ENCODE measurements at places on chromosomes 7 and 10. TPM values are rescaled to one million over a fixed set of nuclear protein-coding genes. Genes with fewer than 3 reads are reported as not detected.

The RAB19 gene
- 2.4 TPM for total RNA-seq

- no peaks in the 10 kb centered on the region for H3K27me3 ChIP-seq
- no peak overlapping the region for H3K4me3 ChIP-seq
- H3K36me3 ChIP-seq, result peaks cover 11% of the 10 kb centered on the region
- no peak overlapping the region for H3K27ac ChIP-seq
- DNase-seq, result no peak
- no peaks in the 10 kb centered on the region for H3K4me1 ChIP-seq
Measured at GRCh38 chr10:42149722-42150427, 488.5 kb downstream of the ZNF33B start.

The FAM237B gene
- total RNA-seq, result not detected

The MBL2 gene
- total RNA-seq, result not detected

DNA sequence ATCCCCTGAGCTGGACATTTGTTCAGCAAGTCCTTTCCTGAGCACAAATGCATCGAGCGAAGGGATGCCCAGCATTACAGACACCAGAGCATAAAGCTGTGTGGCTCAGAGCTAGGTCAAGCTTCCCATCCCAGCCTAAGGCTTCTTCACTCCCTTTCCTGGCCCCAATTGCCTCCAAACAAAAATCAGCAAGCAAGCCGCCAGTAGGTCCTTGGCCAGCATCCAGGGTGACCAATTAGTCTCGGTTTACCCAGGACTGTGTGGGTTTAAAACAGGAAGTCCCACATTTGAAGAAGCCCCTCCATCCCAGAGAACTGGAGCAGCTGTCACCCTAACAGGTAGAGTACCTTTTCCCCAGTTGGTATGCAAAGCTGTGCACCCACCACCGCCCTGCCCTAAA lies 51.2 kb downstream of the PRKAG2 start:
- peak overlapping the region; percentile 12 for H3K27ac ChIP-seq
- H3K4me3 ChIP-seq, result no peak overlapping the region
- H3K36me3 ChIP-seq, result peaks cover 5% of the 10 kb centered on the region

GRCh38 chr7:130401578-130401977 lies 21.3 kb downstream of the CPA1 start:
- no peak overlapping the region for H3K4me3 ChIP-seq
- H3K27ac ChIP-seq, result no peak overlapping the region
- no peak for DNase-seq
- H3K4me1 ChIP-seq, result no peaks in the 10 kb centered on the region
- H3K27me3 ChIP-seq, result no peaks in the 10 kb centered on the region
- H3K36me3 ChIP-seq, result no peaks in the 10 kb centered on the region

The TFEC gene
- 1.0 TPM for total RNA-seq

DNA sequence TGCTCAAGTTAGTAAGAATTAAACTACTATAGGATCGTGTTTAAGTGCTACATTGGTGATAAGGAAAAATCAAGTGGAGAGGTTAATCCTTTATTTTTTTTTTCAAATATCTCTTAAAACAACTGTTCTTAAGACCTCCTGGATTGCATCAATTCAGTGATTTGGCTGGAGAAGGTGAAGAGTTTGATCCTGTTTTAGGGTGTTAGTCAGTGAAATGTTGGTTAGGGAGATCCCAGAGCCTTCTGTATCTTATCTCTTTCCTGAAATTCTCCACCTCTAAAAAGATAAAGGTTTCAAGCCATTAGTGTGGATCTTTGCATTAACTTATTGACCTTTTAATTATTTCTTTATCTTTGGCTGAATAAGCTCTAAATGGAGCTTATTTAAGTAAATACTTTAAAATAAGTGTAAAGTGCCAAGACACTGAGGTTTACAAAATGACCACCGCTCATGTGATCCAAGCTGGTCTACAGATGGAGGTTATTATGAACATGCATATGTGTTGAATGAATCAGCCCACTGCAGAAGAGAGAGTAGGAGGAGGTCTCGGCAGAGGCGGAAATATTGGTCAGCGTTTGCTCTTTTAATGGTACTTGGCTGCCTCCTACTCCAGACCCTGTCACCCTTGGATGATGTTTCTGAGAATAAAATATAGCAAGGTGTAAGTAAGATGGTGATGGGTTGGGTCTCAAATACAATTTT lies 51.8 kb upstream of the BMPER start:
- H3K27me3 ChIP-seq, result peaks cover 7% of the 10 kb centered on the region
- H3K4me3 ChIP-seq, result no peak overlapping the region
- no peaks in the 10 kb centered on the region for H3K36me3 ChIP-seq
- peaks cover 6% of the 10 kb centered on the region for H3K4me1 ChIP-seq
- H3K27ac ChIP-seq, result no peak overlapping the region

DNA sequence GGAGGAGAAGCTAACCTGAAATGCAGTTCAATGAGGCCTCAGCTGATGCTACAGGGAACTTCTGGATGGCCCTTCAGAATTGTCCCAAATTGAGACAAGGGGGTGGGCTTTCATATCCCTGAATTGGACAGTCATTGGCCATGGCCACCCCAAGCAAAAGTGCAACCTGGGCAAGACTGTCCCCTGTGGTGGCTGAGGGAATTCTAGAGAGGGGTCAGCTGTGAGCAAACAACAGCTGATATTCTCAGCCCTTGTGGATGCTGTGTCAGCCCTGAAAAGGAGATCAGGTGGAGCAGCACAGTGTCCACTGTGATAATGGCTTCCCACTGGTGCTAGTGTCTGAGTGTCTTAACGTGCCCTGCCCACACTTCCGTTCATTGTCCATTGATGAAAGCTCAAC lies 76.6 kb downstream of the SLC16A9 start:
- peaks cover 16% of the 10 kb centered on the region for H3K27me3 ChIP-seq
- no peak for DNase-seq
- no peak overlapping the region for H3K4me3 ChIP-seq
- no peak overlapping the region for H3K27ac ChIP-seq

- H3K4me1 ChIP-seq, result peaks cover 4% of the 10 kb centered on the region
- H3K4me3 ChIP-seq, result no peak overlapping the region
- no peaks in the 10 kb centered on the region for H3K27me3 ChIP-seq
- H3K27ac ChIP-seq, result no peak overlapping the region
- H3K36me3 ChIP-seq, result no peaks in the 10 kb centered on the region
- DNase-seq, result no peak
Measured at GRCh38 chr7:2635810-2636701, 4.3 kb downstream of the TTYH3 start.

The R3HCC1L gene
- total RNA-seq, result 28.9 TPM

All from natural killer cell treated with Interleukin-12 subunit alpha and Interleukin-12 subunit beta and Interleukin-15 and Interleukin-18, amount 100 ng/mL, for 72 hours (primary cell).